Stimulated activated CD4-positive, alpha-beta T cell treated with anti-CD3 and anti-CD28 coated beads, TNF-alpha, amount 100 ng/mL, for 48 hours (primary cell): ENCODE measurements at places on chromosomes 11 and 22.

GRCh38 chr22:17264321-17265052 is 45.3 kb upstream of the ADA2 start:
- DNase-seq = no peak

DNA sequence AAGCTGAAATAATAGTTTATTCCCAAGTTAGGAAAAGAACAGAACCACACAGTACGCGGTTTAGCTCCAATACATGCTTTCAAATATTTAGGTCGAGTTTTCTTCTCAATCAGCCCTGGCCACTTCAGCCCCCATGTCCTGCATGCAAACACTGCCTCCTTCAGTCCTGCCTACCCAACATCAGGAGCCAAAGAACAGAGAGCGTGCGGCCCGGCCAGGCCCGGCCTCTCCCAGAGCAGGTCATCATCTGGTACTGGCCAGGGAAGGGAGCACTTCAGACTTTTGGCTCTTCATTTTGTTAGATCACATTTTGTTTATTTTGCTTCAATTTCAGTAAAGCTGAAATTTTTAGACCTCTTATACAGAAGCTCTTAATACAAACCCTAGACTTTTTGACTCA is 6.7 kb downstream of the BRD1 start:
- DNase-seq = no peak

GRCh38 chr22:46911346-46911745 is 148.9 kb downstream of the TBC1D22A start:
- DNase-seq = no peak

DNA sequence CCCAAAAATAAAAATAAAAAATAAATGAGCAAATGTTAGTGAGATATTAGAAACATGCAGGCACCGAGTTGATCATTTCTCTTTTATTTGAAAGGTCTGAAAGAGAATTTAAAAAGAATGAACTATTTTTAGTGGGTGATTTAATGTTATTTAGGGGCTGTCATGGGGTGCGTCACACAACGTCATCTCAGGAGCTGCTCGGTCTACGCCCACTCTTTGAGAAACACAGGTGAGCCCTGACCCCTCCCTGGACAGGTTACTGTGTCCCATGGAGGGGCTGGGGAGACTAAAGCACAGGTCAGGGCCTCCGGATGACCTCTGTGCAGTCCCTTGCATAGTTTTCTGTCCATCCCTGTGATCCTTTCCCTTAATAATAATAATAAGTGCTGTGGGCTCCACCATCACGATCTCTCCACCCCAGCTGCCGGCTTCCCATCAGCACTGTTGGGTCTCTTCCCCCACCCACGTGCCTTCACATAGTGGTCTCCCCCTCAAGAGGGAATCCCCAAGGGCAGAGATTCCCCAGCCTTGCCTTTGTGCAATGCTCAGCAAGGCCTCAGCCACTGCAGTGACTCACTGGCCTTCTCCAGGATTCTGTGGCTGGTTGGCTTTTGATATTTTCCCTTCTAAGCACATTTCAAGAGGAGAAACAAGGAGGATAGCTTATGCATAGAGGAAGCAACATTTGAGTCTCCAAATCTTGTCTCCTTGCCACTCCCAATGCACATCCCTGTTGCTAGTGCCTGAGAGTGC is 159.9 kb downstream of the TTC17 start:
- DNase-seq = no peak

- DNase-seq = no peak
Measured at GRCh38 chr22:28604966-28605761, 74.5 kb downstream of the TTC28 start.

DNA sequence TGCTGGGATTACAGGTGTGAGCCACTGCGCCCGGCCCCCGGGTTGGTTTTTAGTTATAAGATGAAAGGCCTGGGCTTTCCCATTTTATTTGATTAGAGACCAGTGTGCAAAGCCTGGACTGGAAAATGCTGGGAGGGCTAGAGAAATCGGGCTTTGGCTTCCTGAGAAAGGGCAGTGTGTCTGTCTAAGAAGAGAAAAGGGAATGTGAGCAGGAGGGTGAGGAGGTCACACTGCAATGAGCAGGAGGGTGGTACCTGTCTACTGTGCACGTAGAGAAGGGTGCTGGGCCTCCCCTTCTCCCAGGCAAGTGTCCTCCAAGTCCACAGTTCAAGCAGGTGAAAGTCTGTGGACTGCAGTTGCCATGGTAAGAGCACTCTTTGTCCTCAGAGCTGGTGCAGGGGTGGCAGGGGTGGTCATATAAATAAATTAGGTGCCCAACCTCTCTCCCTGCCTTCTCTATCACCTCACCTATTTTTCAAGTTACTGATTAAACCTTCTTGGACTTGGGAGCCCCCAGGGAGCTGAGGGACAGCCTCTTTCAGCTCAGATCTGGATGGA is 30.8 kb downstream of the SLC5A1 start:
- no peak for DNase-seq

DNA sequence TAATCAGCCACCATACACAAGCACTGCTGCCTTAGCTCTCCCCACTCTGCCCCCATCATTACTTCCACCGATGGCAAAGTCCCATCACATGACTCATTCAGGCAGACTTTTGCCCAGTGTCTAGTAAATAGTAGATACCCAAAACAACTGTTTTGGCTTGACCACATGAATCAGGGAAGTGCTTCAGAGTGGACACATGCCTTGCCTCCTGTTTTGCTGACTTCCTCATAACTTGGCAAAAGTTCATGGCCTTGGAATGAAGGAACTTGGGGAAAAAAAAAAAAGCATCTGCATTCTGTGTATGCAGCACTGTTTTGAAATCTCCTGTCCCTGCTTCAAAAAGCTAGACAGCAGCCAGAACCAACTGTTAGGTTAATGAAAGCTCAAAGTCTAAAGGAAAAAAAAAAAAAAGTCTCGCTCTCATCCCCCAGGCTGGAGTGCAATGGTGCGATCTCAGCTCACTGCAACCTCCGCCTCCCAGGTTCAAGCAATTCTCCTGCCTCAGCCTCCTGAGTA is 335.3 kb downstream of the FAM181B start:
- DNase-seq = no peak

- no peak for DNase-seq
Measured at GRCh38 chr11:93648158-93648557, 13.3 kb upstream of the CEP295 start.
